ENCODE measurements at places on chromosomes 4 and X.

- no peak for DNase-seq
These were observed 253.7 kb downstream of the PDHA2 start for GRCh38 chr4:96093563-96093962.

DNA sequence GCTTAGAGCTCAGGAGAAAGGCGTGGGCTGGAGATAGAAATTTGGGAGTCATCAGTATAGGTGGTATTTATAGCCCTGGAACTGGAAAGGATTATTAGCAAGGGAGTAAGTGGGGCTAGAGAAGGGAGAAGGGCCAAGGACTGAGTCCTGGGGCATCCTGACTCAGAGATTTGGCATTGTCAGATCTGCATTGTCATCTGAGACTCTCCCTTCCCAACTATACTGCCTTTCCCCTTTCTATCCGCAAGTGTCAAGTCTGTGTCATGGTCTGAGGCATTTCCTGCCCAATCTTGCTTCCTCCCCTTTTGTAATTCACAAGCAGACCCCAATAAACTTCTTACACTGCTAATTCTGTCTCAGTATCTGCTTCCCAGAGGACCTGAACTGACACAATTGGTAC, 24.4 kb upstream of the SLC25A43 start:
- no peak for DNase-seq

DNA sequence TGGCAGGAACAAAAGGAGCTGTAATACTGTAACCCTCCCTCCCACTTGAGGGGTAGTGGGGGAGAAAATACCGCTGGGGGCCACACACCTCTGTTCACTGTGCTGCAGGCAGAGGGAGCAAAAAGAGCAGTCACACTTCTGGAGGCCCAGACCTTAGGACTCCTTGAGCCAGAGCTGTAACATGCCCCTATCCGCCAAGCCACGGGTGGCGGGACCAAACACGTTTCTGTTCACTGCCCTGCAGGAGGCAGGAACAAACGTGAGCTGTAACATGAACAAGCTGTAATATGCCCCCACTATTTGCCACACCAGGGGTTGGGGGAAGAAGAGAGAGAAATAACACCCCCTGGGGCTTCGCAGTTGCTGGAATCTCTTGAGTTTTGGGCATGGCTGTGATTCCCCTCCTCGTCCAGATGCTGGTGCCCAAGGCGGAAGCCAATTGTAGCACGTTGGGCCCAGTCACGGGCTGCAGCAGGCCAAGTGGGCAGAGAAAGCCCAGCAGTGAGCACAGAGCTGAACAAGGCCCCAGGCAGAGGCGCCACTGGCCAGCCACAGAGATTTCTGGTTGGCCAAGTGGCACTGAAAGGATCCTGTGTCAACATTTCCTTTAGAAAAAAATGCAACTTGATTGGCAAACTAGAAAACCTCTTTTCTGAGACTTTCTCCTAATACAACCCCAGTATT, 509.7 kb downstream of the INPP4B start:
- DNase-seq: no peak

DNA sequence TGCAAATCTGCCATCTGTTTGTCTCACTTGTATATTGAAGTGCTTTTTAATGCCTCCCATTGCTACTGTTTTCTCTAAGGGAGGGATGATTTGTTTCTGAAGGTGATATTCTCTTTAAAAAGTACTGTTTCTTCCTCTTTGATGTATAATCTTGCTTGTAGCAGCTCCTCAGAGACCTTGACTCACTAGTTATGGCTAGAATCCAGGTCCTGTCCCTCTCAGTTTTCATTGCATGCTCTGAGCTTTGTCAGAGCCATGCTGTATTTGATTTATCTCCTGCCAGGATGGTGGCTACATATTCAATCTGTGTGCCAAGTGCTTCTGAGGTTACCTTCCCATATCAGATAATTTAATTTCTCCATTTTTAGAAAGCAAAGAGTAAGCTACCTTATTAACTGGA, 56.0 kb downstream of the GLUD2 start:
- no peak for DNase-seq

DNA sequence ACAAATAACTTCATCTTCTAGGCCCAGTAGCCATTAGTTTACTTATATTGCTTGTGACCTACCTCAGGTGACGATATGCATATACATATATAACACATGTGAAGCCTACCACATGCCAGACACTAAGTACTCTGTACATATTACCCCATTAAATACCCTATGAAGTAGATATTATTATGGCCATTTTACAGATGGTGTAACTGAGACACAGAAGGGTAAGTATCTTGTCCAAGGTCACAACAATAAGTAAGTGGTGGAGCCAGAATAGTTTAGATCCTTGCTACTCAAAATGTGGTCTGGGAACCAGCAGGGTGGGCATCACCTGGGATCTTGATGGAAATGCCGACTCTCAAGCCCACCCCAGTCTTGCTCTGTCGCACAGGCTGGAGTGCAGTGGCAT, 78.1 kb upstream of the RAPGEF2 start:
- no peak for DNase-seq

GRCh38 chr4:184287697-184288255, 70.1 kb upstream of the ENPP6 start:
- no peak for DNase-seq

- DNase-seq: no peak
These were observed 48.9 kb downstream of the FNIP2 start for GRCh38 chr4:158817562-158818296.

- no peak for DNase-seq
These were observed 54.6 kb downstream of the ARAP2 start for GRCh38 chr4:36189511-36190226.

DNA sequence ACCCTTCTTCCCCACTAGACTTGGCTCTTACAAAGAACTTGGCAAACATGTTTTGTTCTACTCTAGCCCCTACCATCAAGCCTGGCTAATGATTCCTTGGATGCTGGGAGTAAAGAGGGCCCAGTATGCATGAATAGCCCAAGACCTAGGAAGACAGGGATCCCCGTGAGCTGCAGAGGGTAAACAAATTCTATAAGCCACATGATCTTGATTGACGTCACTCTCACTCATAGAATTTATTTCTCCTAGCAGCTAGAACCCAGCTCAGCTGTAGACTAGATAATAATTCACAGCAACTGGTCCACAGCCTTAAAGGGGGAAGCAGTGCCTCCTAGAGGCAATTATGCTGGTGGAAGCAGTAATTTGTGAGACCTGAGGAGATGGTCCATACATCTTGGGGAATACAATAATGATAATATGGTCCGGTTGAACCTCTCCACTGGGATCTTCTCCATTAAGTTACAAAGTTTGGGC, 16.1 kb upstream of the USO1 start:
- no peak for DNase-seq

Measured in H54 (cell line).